Renal pelvis (tissue), 12 donors: ENCODE measurements at places on chromosomes 4 and X.
A peak's percentile ranks its signal among the peaks of the same experiment; 100 is the strongest.

- DNase-seq = no peak
These were observed 45.5 kb downstream of the SUPT20HL1 start for GRCh38 chrX:24405959-24406358.

GRCh38 chrX:85365370-85365995 lies 14.0 kb downstream of the POF1B start:
- DNase-seq = no peak

DNA sequence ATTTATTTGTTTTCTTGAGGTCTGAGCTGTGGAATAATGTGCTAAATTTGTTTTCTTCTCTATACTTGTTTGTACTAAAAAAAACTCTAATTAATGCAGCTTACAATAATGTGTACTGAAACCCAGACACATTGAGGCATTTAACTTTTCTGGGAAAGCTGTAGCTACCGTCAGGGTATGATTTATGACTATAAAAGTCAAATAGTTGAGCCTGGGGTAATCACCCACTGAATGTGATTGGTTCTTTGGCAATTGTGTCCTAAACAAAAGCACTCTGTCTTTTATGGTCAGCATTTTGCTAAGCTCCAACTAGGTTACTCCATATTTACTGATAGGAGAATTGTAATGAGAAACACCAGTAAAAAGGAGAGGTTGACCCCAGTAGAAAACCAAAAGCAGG lies 65.9 kb upstream of the CBLL2 start:
- no peak for DNase-seq

DNA sequence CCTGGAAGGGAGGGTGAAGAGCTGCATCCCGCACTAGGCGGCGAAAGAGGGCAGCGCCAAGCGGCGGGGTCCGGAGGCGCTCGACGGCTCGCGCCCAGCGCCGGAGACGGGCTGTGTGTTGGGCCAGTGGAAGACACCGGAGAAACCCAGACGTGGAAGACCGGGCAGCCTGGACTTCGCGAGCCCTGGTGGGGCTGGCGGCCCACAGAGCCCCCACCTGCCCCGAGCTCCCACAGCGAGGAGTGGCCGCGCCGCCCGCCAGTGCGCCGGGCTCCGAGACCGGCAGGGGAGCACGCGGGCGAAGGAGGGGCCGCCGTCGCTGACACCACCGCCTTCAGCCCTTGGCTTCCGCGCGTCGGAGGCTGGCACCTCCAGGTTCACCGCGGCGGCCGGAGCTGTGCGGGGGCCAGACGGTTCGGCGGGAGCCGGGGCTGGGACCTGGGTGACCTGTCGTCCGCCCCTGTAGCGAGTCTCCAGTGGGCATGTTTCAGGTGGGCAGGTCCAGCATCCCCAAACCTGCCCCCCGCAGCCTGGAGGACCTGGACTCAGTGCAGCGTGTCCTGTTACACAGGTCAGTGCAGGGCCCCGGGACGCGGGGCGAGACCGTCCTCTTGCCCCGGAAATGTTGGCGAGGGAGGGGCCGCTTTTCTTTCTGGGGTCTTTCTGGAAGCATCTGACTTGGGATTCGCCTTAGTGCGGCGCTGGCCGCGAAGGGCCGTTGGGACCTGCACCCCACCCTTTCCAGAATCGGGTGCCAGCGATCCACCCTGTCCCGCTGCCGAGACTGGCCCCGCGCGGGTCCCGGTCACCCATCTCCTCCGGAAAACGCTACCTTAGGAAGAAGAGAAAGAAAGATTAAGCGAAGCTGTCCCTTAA lies 9.6 kb upstream of the INTU start:
- DNase-seq = peak; percentile 39

DNA sequence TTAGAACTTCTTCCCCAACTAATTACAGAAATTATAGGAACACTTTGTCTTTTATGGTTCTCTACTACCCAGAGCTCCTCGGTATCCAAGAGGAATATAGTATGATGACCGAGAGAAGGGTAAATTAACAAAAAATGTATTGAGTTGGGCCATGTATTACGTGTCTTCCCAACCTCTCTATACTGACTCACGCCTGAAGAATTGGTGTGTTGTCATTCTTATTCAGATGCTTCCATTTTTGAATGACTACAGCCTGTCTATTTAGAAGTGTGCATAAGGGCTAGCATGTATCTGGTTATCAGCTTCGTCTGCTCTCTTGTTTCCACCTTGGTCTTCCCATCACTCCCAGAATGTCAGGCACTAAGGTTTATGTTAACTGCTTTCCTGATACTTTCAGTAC lies 24.5 kb upstream of the SCD5 start:
- DNase-seq = no peak

- no peak for DNase-seq
These were observed 52.6 kb downstream of the HTT start for GRCh38 chr4:3127112-3127511.

GRCh38 chrX:123184219-123184865 lies at the start of gene GRIA3:
GRIA3 (plus strand) TSS chrX:123184278; CDS start chrX:123184536, 258 bp downstream.
- no peak for DNase-seq

DNA sequence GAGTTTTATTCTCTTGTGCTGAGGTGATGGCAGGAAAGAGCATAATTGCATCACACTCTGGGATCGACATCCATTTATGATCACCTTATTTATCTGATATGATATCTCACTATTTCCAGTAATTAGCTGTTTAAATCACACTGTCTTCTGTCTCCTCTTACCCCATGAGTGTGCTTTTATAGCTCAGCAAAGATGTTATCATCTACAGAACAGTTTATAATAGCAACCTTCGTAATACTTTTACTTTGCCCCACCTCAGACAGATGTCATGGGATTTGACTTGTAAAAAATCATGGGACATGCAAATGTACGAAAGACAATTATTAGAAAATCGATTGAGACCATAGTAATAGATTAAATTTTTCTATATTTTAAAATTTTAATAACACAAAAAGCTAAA lies 1122.3 kb upstream of the PCDH10 start:
- no peak for DNase-seq

DNA sequence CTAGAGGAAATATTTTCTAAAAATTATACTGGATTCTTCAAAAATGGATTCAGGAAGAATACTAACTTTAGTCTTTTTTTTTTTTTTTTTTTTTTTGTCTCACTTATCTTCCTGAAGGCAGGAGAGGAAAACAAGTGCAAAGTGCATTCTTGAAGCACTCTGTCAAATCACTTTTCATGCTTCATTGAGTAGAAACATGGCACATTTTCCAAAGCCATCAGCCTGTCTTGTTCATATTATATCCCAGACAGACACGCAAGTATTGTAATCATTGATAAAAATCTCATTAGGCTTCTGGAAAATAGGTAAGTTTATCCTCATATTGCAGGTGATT lies 1.2 kb downstream of the BBS12 start:
- no peak for DNase-seq

DNA sequence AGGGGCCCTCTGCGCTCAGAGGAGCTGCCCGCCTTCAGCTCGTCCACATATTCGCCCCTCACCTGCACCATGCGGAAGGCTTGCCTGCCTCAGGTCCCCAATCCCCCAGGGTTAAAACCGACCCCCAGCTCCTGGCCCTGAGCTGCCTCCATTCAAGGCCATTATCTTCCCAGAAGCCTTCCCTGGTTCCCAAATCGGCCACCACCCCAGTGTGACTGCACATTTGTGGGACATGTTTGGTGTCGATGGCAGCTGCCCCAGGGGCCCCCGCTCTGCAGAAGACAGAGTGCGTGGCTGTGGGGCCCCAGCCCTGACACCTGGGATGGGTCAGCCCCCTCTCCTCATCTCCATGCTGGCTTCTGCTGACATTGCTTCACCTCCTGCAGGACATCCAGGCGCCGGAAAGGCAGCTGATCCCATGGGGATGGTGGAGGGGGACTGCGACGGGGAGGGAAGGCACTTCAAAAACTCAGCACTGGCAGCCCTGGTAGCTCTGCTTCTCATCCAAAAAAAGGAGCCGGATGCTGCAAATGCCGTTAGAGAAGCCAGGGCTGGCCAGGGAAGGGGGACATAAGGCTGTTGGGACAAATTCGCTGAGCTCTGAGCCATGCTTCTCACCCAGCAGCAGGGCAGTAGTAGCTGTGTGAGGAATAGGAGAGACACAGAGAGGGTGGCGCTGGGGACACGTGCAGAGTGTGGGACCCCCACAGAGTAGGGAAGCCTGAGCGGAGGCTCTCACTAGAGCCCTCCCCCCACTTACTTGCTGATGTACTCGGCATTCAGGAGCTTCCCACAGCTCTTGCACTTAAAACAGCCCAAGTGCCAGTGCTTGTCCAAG lies 78.5 kb downstream of the ABLIM2 start:
- no peak for DNase-seq

GRCh38 chr4:8891255-8891645 lies 19.6 kb upstream of the HMX1 start:
- no peak for DNase-seq

GRCh38 chrX:125378205-125378604 lies 58.5 kb downstream of the TEX13C start:
- DNase-seq = peak; percentile 26

DNA sequence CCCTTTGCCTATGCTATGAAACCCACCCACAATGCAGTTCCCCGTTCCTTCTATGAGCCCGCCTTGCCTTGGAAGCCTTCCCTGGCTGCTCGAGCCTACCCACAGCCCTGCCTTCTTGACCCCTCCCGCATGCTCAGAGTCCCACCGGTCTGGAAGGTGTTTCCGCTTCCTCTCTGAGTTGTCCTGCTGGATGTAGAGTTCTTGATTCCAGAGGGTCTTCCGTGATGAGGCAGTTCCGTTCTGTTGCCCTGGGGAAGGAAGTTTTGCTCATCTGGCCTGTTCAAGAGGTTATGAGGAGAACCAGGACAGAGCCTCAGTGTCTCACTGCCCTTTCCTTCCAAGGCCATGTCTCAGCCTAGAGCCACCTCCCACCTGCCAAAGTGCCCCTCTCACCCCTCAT lies 7.5 kb downstream of the GPKOW start:
- no peak for DNase-seq

DNA sequence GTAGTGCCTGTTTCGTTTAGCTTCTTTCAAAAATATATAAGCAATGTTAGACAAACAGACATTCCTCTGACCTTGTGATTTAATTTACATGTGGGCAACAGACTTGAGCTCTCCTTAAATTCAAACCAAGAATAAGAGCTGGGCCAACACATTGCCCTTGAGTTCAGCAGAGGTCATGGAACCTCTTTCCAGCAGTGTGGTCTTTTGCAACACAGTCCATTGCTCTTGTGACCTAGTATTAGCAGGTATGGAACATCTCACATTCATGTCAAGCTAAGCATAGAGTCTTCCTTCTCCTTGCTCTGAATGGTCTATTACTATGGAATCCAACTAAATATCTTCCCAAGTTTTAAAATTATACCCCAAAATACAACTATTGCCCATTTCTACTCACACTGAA lies 33.7 kb upstream of the MND1 start:
- DNase-seq = no peak

DNA sequence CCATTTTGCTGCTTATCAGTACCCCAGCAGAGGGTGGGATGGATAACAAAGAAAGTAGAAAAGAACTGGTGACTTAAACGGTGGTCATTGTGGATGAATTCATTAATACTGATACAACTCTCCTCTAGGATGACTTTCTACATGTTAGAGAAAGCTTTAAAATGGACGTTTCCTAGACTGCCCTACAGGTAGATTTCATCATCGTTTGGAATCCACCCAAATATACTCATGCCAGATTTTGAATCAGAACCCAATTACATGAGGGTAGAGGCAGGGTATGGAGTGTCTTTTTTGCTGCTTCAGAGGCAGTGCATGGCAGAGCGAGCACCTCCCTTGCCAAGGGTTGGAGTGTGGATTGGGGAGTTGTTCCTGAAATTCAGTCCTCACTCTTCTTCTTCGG lies 13.3 kb upstream of the ANTXR2 start:
- no peak for DNase-seq

GRCh38 chr4:38601244-38601915 lies 62.6 kb upstream of the KLF3 start:
- DNase-seq = no peak

DNA sequence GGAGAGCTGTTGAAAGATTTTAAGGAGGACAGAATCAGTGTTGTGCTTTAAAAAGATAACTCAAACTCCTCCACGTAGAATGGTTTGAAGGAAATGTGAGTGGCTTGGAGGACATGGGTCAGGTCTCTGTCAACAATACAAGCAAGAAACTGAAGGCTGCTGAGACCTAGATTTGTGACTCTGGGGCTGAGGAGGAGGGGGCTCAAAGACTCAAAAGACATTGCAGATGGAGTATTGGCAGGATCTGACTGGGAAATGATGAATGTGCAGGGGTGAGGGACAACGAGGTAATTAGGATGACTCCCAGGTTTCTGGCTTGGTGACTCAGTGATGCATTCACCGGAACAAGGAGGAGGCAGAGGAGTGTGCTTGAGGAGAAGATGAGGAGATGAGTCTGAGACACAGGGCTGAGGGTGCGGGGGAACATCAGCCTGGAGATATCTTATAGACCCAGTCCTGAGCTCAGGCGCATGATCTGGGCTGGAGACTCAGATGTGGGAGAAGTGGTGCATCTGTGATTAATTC lies 3.3 kb upstream of the RPS4X start:
- peak; percentile 73 for DNase-seq

DNA sequence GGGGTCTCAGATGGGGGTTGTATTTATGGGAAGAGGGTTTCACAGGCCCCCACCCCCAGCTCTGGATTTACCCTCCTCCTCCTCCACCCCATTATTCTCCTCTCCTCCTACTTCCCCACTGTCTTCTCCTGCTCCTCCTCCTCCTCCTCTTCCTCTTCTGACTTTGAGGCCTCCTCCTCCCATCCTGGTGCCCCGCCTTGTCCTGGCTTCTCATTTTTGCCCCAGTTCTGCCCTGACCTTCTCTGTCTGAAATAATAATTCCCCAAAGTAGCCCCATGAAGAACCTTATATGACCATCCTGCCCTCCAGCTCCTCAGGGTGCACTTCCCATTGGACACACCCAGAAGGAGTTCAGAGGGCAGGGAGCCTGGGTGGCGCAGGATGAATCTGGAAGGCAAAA lies 351.4 kb upstream of the GATB start:
- no peak for DNase-seq

- no peak for DNase-seq
These were observed 11.9 kb downstream of the WDR17 start for GRCh38 chr4:176077561-176077960.

GRCh38 chrX:70452143-70452733 lies 7.6 kb downstream of the DLG3 start:
- DNase-seq = no peak
